ENCODE measurements at places on chromosomes 3 and 15. TPM values are rescaled to one million over a fixed set of nuclear protein-coding genes. Genes with fewer than 3 reads are reported as not detected.

- peak; percentile 14 for DNase-seq
Measured at GRCh38 chr15:32130823-32131222, 100.5 kb downstream of the CHRNA7 start.

- DNase-seq, result no peak
Measured at GRCh38 chr3:156792945-156793344, 33.2 kb upstream of the LEKR1 start.

GRCh38 chr3:50238549-50239026, 2.6 kb downstream of the GNAI2 start:
- DNase-seq, result no peak

DNA sequence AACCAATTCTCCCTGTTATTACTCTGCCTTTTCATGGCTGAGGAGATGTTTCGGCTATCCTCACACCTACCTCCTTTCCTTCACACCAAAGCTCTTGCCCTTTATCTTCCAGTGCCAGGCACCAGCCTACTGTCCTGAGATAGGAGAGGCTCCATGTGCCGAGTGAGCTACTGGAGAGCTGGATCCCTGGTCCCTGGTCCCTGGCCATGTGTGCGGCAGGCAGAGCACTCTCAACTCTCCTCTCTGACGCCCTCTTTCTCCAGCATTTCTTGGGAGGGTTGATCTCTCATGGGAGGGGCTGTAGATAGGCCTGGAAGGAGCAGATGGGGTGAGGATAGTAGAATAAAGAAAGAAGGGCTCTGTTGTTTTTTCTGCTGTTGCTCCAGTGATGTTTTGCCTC, 277.1 kb upstream of the UMPS start:
- DNase-seq, result peak; percentile 15

DNA sequence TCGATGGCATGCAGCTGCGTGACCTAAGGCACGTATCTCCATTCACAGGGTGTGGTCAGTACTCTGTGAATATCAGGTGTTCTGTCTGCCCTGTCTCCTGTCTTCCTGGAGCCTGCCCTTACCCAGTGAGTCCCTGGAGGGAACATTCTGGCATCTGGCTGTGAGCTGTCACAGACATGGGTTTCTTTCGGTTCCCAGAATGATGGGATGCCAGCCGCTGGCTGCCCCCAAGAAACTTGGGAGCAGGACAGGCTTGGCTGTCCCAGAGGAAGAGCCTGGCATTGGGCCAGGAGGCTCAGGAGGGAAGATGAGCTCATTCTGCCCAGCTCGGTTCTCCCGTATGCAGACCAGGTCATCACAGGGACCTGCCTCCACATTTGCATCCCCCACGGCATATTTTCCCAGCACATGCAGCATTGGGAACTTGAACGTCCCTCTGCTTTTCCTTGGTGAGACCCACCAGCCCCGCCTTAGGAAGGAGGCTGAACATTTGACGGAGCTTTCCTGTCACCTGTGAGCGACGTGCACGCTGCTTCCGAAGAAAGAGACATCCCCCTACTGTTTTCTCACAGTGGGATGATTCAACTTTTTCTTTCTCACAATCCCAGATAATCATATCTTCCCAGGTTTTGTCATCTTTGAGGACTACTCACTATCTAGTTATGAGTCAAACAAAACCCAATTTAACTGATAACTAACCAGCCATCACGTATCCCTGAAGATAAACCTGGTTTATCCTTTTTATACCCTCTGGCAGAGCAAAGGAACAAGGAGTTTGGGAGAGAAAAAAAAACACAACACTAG, 22.0 kb upstream of the PGPEP1L start:
- DNase-seq, result no peak

GRCh38 chr3:114453361-114453780, 159.5 kb downstream of the TIGIT start:
- DNase-seq, result no peak

DNA sequence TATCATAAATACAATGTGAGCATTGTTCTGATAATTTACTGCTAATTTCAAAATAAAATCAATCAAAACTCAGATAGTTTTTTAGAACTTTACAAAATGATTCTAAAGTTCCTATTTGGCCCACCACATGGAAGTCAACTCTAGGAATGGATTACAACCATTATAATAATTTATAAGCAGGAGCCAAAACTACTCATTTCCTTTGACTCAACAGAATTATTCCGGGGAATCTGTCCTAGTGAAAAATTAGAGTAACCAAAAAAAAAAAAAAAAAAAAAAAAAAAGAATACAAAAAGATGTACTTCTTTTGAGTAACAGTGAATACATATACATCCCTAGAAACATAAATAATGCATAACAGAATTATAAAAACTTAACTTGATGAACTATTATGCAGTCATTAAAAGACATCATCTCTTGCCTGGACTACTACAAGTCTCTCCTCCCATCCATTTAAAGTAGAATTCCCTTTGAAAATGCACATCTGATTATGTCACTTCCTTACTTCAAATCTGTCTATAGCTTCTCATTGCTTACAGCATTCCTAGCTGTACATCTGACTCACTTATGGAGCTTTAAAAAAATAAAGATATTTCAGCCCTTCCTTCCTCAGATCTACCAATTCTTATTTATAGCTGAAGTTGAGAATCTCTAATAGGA, 43.4 kb downstream of the HDGFL3 start:
- no peak for DNase-seq

DNA sequence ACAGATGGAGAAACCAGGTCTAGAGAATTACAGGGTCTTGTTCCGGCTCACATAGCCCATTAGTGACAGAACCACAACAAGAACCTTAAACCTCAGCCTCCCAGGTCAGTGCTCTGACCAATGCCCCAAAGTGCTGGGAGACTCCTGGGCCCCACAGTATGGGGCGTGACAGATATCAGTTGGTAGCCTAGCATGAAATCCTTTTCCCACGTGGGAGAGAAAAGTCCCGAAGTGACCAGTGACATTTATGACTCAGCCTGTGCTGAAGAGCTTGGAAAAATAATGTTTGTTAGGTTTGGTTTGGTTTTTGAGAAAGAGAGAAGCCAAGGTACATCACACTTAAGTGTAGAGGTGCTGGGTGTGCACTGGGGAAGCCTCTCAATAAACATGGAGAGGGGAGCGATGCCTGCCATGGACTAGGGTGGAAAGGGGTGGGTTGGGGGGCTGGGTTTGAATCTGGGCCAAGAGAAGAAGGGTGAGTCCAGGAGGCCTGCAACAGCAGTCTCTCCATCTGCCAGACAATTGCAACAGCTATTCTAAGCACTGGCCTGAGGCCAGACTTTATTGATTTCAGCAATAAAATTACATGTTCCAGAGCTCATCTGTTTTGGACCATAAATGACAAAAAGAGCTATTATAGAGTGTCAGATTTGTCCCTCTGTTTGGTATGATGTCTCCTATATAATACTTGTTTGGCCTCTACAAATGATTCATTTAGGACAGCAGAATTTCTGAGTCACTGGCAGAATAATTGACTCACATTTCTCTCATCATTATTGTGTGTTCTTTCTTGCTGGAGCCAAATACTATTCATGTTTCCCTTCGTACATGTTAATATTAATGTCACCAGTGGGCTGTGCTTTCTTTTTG, 43.4 kb downstream of the C2CD4A start:
- DNase-seq, result no peak

Gene THAP10
- 5.5 TPM for total RNA-seq

Gene SAXO2
- total RNA-seq, result not detected

GRCh38 chr3:73094129-73094528, 32.7 kb downstream of the EBLN2 start:
- DNase-seq, result peak; percentile 44

GRCh38 chr3:87694678-87695077, 364.1 kb downstream of the CGGBP1 start:
- no peak for DNase-seq

DNA sequence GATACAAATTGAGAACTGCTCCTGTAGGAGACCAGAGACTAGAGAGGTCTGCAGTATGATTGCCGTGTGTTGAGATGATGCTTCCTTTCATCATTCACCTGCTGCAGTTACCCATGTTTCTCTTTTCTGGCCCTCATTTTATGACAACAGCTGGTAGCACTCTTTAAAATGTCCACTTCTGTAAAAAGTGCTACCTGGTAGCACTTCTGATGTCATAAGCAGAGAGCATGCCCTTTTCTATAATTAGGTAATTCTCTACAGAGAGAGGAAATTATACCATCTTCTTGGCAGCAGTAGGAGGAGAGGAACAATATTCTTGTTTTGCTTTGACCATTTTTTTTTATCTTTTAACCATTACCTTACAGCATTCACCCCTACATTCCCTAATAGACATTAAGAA, 123.8 kb downstream of the PPM1L start:
- no peak for DNase-seq

GRCh38 chr15:61835496-61836106, 224.6 kb downstream of the VPS13C start:
- peak; percentile 88 for DNase-seq

- peak; percentile 56 for DNase-seq
Measured at GRCh38 chr3:110881069-110881468, 190.5 kb upstream of the NECTIN3 start.

DNA sequence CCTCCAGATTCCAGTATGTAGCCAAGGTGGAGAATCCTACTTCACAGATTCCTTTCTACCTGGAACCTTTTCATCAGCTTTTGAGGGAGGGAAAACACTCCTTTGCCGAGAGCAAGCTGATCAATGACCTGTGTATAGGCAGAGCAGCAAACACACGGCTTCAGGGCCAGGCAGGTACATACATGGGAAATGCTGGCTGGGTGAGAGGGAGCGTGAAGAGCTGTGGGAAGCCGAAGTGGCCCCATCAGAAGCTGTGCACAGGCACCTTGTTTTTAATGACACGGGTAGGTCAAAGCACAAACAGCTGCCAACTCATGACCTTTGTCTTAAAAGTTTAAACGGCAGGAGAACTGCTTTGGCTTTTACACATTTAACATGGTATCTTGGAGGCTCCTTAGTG, 25.3 kb downstream of the STARD5 start:
- DNase-seq, result no peak

Gene ATP13A5
- total RNA-seq, result not detected

GRCh38 chr3:128845119-128845777, 34.2 kb upstream of the ACAD9 start:
- peak; percentile 73 for DNase-seq

GRCh38 chr3:45948311-45948781, 5.1 kb downstream of the CXCR6 start:
- no peak for DNase-seq

GRCh38 chr3:183203670-183204069, 41.1 kb upstream of the LAMP3 start:
- no peak for DNase-seq

DNA sequence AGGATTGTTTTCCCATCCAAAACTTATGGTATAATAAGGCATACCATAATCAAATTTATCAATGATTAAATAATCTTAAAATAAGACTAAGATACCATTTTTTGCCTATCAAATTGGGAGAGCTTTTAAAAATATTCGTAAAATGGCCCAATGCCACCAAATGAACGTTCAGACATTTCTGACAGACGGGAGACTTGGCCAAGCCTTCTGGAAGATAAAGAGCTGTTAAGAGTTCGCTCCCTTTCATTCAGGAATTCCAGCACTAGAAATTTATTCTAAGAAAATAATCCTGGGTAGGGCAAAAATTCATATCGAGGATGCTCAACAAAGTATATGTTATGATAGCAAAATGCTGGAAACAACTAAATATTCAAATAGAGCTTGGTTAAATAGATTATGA, 85.6 kb upstream of the NEO1 start:
- DNase-seq, result no peak

- DNase-seq, result no peak
Measured at GRCh38 chr15:70096215-70097062, 1.3 kb downstream of the TLE3 start.

GRCh38 chr3:79405183-79405582, 362.6 kb downstream of the ROBO1 start:
- no peak for DNase-seq

DNA sequence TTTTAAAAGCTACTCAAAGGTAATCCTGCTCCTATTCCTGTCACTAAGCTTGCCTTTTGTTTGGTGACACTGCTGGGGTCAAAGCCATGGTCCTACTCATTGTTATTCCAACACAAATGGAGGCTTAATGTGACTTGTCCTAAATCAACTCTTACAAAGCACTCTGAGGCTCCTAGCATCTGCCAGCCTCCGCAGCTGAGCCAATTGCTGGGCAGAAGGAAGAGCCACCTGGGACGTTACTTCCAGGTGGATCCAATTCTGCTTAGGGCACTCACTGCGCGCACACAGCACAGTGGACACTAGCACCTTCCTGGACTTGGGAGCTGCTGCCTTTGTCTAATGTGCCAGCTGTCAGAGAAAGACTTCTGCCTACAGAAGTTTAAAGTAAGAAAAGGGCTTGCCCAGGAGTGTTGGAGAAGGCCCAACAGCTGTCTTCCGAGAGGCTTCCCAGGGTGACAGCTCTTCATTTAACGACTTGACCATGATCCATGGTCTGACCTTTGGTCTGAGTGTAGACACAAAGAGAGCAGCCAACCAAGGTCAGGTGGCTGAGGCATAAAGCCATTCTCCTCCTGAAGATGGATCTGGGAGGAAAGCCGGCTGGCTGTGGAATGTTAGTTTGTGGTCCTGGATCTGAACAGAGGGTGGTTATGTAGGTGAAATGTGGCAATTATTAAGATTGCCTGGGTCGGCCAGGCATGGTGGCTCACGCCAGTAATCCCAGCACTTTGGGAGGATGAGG, 102.2 kb downstream of the AQP9 start:
- DNase-seq, result no peak

Gene CADPS
- 16.4 TPM for total RNA-seq

Gene GPR27
- 11.8 TPM for total RNA-seq

Gene CHST2
- 28.3 TPM for total RNA-seq

Gene CAPN3
- 1.1 TPM for total RNA-seq

Gene ACTC1
- 26.2 TPM for total RNA-seq

Gene TGM4
- total RNA-seq, result not detected

DNA sequence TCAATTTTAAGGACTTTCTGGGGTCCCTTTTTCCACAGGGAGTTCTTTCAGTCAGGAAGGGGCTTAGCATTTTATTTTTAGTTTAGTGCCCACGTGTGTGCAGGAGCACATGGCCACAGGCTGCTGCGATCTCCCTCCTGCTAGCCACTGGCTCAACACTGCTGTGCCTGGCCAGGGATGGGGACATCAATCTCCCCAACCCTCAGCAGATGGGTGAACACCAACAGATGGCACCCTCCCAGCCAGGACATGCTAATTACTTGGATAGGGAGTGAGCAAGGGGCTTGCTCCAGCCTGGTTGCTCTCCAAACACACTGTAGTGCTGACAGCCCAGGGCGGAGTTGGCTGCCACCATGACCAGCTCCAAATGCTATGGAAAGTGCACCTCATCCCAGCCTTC, 7.4 kb upstream of the RIOX2 start:
- DNase-seq, result peak; percentile 40

GRCh38 chr15:30882849-30883433, 20.8 kb upstream of the FAN1 start:
- no peak for DNase-seq

DNA sequence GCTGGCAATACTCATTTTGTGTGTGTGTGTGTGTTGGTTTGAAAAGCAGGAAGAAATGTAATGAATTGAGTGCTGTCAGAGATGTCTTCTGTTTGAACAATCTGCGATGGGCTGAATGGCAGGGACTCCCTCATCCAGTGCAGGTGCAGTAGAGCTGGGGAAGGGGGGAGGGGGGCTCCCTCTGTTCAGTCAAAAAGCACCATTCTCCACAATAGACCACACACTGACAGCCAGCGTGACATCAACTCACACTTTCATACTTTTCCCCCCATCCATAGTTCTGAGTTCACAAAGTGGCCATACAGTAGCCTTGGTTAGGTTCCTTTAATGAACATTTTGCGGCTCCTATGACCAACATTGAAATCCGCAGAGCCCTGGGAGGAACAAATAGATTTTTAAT, 10.4 kb downstream of the SOX2 start:
- DNase-seq, result no peak

- peak; percentile 76 for DNase-seq
Measured at GRCh38 chr3:141231952-141232823, 563 bp downstream of the PXYLP1 start.

- DNase-seq, result no peak
Measured at GRCh38 chr3:69938061-69938460, 61.5 kb upstream of the SAMMSON start.
